ENCODE measurements at places on chromosomes 7 and 10. TPM values are rescaled to one million over a fixed set of nuclear protein-coding genes. Genes with fewer than 3 reads are reported as not detected.

GRCh38 chr10:123703195-123703790 is 37.1 kb downstream of the GPR26 start:
- ATAC-seq, result no peak

DNA sequence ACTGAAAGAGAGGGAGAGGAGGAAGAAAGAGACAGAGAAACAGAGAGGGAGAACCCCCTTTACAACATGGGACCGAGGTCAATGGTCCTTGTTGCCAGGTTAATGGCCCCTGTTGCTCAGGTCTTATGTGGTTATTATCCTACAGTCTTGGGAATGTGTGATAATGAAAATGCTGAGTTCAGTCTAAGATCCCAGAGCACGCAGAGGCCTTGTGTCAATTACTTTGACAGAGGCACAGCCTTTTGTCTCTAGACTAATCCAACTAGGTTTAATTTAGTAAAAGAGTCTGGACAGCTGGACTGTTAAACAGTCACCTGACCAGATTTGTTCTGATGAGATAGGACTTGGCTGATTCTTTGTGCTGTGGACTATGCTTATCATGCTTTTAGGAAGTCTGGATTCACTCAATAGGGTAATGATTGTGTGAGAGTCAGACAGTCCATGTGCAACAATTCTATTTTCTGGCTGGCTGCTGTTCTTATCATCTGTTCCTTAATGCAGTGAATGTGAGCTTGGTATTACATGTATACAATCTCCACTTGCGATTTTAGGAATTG is 157.4 kb upstream of the MAGI2 start:
- ATAC-seq, result no peak

DNA sequence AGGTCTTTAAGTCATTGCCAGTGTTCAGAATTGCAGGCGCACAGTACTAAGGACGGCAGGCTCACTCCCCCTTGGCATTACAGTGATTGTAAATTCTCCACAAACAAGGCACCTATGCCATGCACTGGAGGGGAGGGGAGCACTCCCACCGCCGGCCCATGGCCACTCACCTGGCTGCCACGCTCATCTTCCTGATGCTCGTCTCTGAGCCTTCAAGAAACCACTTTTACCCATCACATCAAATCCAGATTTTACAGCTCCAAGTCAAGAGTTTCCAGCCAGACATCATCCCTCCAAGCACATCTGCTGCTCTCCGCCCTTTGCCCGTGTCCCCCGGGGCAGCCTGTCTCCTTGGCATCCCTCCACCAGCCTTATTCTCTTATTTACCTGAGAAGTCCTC is 350.2 kb upstream of the SHH start:
- ATAC-seq, result no peak

FAM24B gene
- 10.1 TPM for total RNA-seq

- peak; percentile 23 for ATAC-seq
These were observed at the start of gene DGKI for GRCh38 chr7:137846827-137847567. Gene DGKI, minus strand, starts transcription at chr7:137846974.

DNA sequence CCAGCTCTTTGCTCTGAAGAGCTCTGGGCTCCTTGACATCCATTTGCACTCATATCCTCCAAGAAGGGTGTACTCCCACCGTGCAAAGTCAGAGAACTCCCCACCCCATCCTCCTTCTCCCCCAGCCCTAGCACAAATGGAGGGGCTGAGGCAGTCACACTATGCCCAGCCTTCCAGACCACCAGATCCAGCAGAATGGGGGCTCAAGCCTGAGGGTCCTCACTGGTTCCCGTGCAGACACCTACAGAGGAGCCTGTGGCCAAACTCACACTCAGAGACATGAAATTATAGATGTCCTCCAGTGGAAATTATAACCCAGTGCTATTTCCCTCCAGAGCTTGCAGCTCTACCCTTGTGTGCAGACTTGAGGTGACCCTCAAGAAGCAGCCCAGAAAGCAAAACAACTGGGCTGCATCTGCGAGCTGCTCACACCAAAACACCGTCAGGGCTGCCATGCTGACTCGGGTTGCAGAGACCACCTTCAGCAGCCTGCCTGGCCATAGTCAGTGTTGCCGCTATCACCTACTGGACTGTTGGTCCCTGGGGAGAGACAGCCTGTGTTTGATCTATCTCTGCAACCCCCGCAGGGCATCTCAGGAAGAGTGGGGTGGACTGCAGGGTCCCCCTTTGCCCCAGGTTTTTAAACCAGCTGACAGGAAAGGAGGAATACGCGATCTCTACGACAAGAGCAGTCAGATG is 7.4 kb downstream of the ZNF488 start:
- no peak for ATAC-seq

DNA sequence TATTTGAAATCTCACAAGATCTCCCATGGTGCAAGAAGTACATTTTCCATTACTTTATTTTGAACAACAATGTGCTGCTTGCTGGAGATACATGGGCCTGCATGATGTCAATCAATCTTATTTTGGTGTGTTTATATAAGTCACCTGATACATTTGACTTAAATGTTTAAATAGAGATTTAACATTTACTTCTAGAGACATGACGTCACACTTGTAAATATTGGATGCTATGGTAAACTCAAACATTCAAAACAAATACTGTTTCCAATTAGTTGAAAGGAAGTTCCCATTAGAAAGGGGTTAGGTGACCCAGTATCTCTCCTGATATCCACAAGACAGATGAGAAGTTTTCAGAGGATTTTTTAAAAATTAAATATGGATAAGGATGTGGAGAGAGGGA is 214.5 kb downstream of the NSUN6 start:
- ATAC-seq, result no peak

GRCh38 chr7:135650831-135651573 is 11.3 kb upstream of the STMP1 start:
- ATAC-seq, result no peak

EVX1 gene
- total RNA-seq, result not detected

LAMB1 gene
- not detected for total RNA-seq

GRCh38 chr10:125567529-125567928 is 115.4 kb downstream of the TEX36 start:
- ATAC-seq, result no peak

- no peak for ATAC-seq
These were observed 68.0 kb upstream of the TES start for GRCh38 chr7:116142374-116142773.

- no peak for ATAC-seq
These were observed 134.3 kb downstream of the C10orf90 start for GRCh38 chr10:126536148-126536547.

DNA sequence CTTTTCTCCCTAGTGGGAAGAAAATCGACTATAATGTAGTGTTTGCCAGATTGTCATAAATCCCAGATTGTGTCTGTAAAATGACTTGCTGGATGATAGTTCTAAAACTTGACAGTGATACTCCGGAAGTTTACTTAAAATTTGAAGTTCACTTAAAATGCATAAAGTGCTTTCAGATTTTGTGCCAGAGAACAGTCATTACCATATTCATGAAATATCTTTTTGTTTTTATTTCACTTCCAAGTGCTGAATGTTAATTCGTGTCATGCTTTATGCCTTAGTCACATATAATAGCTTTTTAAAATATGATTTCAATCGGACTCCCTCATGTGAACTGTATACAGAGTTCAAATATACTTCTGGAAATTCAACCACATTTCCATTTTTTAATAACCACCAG is 30.4 kb downstream of the PRPF18 start:
- ATAC-seq, result no peak

DNA sequence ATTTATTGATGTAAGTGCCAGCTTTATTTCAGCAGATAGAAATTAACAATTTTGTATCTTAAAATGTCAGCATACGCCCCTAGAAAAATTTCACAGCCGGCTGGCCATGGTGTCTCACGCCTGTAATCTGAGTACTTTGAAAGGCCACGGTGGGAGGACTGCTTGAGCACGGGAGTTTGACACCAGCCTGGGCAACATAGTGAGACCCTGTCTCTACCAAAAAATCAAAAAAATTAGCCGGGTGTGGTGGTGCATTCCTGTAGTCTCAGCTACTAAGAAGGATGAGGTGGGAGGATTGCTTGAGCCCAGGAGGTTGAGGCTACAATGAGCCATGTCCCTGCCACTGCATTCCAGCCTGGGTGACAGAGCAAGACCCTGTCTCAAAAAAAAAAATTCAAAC is 14.1 kb downstream of the GTF2I start:
- no peak for ATAC-seq

GRCh38 chr7:20835111-20835750 is 48.5 kb upstream of the SP8 start:
- ATAC-seq, result no peak

- ATAC-seq, result no peak
These were observed 17.0 kb downstream of the SUN3 start for GRCh38 chr7:48011951-48012350.

DNA sequence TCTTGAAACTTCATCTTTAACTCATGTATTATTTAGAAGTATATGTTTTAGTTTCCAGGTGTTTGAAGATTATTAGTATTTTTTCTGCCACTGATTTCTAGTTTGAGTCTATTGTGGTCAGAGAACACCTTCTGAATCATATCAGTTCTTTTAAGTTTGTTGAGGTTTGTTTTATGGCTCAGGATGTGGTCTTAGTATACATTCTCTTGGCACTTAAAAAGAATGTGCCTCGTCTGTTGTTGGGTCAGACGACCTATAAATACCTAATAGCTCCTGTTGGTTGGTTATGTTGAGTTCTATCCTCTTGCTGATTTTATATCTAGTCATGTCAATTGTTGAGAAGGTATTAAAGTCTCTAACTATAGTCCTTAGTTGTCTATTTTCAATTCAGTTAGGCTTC is 15.9 kb downstream of the TDRD1 start:
- ATAC-seq, result peak; percentile 61

DNA sequence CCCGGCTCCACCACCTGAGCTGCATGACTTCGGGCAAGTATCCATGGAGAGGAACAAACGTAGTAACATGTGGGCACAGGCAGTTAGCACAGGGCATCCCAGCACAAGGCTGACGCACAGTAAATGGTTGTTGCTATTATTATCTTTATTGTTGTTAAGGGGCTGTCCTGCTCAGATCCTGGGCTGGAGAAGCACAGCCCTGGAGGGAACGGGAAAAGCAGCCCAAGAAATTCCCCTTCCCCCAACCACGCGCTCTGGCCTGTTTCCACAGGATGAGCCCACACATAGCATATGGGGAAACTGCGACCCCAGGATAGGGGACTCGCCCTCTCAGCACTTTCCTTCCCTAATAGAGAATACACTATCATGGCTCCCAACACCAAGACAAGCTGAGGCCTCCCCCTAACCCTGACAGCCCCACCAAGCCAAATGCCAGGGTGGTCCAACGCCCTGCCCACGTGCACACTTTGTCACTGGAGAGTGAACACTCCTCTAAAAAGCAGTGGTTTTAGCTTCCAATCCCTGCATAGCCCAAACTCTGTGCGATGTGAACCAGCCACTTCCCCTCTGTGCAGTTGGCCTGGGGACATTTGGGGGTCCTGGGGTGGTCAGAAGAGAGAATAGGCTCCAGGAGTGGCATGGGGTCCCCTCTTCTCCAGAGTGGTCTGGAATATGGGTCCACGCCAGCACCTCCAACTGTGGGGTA is 11.0 kb downstream of the PSD start:
- no peak for ATAC-seq

DNA sequence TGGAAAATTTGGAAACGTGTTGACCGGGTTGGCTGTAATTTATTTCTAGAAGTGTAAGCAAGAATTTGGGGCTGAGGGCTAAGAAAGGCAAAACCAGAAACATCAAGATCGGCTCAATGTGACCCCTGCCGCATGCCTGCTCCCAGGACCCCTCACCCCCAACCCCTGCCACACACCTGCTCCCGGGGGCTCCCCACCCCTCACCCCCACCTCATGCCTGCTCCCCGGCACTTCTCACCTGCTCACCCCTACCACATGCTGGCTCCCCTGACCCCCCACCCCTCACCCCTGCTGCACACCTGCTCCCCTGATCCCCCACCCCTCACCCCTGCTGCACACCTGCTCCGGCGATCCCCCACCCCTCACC is 19.0 kb upstream of the CFAP46 start:
- no peak for ATAC-seq

GRCh38 chr10:117543225-117544003 is 868 bp downstream of the EMX2 start:
- ATAC-seq, result no peak

MNX1 gene
- total RNA-seq, result not detected

DNA sequence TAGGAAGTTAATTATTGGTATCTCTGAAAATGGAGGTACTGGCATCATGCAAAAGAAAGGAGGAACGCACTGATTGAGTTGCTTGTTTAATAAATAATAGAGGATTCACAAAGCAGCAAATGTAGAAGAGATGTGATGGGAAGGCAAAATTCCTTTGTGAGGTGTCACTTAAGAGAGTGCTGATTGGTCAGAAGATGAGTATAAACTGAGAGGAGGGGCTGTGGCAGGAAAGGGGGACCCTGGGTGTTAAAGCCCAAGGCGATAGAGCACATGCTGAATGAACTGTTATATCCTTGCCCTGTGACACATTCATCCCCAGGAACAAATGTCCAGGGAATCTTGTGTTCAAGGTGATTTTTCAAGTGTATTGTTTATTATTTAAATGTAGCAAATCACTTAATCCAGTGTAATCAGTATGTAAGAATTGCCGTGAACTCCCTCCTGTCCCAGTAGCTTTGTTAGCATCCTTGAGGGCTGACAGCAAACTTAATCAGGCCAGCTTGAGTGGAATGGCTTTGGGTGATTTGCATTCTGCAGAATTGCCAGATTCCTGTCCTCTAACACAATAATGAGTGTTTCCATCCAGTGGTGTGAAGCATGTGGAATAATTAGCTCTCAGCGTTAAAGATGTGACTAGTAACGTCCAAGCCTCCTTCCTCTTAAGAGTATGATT is 111.9 kb downstream of the CHN2 start:
- ATAC-seq, result no peak

DNA sequence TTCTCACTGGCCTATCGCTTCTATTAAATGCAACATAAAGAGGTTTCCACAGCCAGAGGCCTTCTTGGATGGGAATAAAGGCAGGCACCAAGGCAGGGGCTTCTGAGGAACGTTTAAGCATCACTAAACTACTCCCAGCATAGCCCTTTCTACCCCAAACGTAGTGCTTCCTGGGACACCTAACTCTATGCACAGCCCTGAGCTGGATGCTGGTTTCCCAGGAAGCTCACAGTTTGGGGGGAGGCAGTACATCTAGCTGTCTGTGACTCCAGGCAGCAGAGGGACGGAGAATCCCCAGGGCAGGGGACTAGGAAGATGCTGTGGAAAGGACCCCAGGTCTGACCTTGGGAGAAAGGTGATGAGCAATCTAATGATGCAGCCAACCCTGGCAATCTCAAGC is 192.8 kb upstream of the ZMIZ1 start:
- no peak for ATAC-seq

- no peak for ATAC-seq
These were observed 69.6 kb upstream of the RAPGEF5 start for GRCh38 chr7:22426463-22427094.

KLF14 gene
- total RNA-seq, result not detected

GRCh38 chr10:61464461-61465170 is 11.4 kb upstream of the TMEM26 start:
- ATAC-seq, result no peak

EEPD1 gene
- 0.95 TPM for total RNA-seq

SFXN4 gene
- total RNA-seq, result 20.4 TPM

Measured in activated T-helper 17 cell treated with anti-CD3 and anti-CD28 coated beads, Interleukin-2, amount 50 U/mL, for 72 hours (primary cell).